KBM-7 (cell line): ENCODE measurements at places on chromosomes 4 and X.

- DNase-seq = no peak
These were observed 7.6 kb downstream of the PDE6B start for GRCh38 chr4:632926-633325.

DNA sequence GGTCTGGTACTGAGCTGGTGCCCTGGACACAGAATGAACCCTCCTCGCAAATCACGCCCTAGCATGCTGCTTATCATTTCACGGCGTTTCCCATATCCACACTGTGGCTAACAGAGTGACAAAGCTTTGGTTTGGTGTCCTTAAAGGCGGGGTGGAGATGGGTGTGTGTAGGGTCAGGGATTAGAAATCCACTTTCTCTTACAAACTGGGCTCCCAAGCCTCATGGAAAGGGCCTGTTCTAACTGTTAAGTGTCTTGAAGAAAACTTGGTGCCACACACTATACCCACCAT lies 735 bp upstream of the CHRDL1 start:
- DNase-seq = no peak

DNA sequence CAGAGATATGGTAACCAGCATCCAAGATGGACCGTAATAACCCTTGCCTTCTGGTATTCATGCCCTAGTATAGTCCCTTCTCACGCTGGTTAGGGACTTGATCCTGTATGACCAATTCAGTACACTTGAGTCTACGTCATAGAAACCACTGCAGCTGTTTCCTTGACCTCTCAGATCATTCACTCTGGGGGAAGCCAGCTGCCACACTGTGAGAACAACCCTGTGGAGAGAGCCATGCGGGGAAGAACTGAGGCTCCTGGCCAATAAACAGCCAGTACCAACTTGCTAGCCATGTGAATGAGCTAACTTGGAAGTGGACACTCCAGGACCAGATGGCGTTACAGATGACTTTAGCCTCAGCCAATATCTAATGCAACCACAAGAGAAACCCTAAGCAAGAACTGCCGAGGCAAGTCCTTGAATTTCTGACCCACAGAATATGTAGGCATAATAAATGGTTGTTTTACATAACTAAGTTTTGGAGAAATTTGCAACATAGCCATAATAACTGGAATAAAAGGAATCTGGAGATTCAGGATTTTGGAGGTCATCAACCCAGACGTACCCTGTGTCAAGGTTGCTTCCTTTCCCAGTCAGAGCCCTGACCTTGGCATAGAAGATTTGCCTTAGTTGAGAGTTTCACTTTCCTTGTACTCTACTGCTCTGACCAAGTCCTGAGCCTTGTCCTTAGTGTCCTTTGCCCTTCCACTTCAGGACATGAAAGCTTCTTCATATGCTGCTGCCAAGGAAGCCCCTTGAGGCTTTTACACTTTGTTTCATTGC lies 87.3 kb upstream of the ZNF81 start:
- no peak for DNase-seq

DNA sequence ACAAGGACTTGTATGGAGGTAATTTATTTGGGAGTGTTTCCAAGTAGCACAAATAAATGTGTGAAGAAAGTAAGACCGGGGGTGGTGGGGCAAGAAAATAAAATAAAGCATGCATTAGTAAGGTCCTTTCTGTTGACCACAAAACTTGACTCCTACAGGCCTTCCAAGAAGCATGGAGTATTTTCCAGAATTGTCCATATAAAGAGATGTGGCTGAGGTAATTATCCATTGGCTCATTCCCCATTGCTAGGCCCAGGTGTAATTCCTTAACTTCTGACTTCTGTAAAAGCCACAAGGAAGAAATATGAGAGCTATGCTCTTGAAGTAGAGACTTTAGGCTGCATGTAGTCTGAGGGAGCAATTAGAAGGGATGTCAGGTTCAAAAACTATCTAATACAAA lies 430.5 kb upstream of the PABPC4L start:
- no peak for DNase-seq

DNA sequence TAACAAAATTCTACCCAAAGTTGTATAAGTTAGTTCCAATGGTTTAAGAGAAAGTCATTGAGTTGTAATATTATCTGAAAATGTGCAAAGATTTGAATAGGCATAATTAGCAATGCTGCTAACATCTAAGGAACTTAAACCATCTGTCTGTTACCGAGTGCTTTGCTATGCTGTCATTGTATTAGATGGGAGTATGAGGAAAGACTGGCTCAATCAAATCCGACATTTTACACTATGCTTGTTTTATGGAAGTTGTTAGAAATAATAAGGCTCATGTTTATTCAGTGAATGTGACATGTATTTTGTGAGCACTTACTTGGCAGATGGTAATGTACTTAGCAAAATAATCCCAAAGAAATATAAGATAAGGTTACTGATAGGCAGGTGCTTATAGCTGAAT lies 1715.1 kb downstream of the PCDH7 start:
- no peak for DNase-seq

DNA sequence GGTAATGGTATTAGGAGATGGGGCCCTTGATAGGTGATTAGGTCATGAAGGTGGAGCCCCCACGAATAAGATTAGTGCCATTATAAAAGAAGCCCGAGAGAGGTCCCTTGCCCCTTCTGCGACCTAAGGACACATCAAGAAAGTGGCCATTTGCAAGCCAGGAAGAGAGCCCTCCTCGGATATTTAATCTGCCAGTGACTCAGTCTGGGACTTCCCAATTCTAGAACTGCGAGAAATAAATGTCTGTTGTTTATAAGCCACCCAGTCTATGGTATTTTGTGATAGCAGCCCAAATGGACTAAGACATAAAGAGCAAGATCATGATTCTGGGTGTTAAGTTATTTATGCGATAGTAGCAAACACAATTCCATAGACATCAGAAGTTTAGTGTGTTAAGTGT lies 192.2 kb downstream of the LDB2 start:
- no peak for DNase-seq

GRCh38 chrX:65932173-65933084 lies 107.5 kb downstream of the VSIG4 start:
- DNase-seq = no peak

DNA sequence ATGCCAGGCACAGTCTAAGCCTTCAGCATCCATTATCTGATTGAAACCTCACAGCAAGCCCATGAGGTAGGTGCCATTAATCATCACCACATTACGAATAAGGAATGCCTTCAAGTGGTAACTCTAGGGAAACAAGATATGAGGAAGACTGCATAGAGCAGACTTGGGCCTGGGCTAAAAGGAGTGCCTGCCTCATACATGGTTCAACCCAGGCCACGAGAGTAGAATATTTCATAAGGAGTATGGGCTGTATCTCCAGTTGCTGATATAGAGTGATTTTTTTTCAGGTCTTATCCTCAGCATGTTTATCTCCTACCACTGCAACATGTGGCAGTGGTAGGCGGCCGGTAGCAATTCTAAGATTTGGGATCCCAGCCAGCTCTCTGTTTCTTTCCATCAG lies 51.7 kb downstream of the ATP11C start:
- DNase-seq = no peak

- no peak for DNase-seq
These were observed 46.3 kb upstream of the AFAP1 start for GRCh38 chr4:7985891-7986441.

- no peak for DNase-seq
These were observed 226.0 kb upstream of the MAB21L2 start for GRCh38 chr4:150355858-150356455.

- DNase-seq = no peak
These were observed 9.0 kb upstream of the SLC26A1 start for GRCh38 chr4:1002131-1002630.

DNA sequence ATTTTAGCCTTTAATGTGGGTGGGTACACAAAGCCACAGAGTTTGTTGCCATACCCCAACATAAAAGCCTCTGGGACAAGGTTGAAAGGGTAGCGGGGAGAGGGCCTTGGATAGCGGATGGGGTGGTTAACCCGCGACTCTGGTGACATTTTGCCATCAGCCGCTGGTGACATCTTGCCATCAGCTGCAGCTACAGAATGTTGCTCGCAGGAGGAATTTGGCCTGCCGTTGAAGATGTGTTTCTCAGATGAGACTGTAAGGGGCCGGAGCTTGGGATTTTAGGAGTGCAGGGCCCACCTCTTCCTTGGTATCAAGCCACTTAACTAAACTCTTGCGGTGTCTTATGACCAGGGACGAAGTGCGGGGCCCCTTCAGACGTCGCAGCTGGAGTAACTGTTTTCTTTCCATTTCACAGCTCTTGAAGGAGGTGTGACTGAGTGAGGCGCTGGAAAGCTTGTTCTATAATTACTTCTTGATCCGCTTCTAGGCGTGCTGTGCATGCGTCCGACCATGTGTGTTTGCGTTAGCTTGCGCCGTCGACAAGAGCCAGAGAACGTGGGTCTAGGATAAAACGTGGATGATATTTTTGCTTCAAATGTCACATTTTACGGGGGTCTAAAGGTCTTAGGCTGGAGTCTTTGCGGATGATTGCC lies 820 bp upstream of the RASL11B start:
- DNase-seq = no peak

DNA sequence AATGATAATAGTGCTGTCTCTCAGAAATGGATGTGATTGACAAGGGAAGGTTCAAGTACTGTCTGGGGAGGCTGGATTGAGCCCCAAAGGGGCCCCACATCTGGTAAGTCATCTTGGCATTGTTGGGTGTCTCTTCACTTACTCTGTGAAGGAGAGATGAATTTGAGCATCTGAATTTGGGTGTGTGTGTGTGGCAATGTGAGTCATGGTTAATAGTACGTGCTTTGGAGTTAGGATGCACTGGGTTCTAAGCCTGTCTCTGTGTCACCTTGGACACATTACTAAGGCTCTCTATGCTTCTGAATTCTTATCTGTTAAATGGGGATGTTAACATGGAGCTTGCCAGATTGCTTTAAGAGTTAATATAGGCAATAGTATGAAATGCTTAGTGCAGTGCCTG lies 80.4 kb downstream of the FRAS1 start:
- DNase-seq = no peak

GRCh38 chr4:119510395-119511149 lies 118.0 kb downstream of the PDE5A start:
- DNase-seq = no peak

DNA sequence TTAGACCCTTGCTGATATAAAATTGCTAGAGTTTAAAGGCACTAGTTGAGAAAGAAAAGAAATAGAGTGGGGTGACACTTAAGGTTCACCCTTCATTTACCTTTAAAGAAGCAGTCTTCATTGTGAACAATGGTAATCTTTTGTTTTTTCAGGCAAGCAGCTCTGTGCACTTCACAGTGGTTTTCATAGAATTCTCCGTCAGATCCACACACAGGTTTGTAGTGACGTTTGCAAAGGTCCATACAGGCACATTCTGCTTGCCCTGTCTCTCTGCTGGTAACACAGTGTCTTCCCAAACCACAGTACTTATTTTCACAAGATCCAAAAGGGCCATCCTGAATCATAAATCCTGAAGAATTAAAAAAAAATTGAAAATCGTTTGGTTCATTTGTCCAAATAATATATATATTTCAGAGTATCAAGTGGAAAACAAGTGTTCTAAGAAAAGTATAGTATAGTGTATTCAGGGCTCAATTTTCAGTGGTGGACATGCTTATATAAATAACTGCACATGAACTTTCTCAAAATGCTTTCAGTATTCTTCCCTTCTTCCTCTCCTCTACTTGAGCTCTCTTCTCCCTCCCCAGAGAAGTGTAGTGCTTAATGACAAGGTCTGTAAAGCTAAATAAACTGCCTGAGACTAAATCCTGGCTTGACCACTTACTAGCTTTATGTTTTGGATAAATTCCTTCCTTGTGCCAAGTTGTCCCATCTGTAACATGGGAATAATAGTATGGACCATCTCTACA lies 243.3 kb downstream of the FSTL5 start:
- DNase-seq = no peak
